Stimulated activated naive B cell treated with anti-CD40 and anti-IgM and Interleukin-4, amounts not matched to agents 10 μg/mL and 1 μg/mL and 100 μg/mL, for 72 hours (primary cell): ENCODE measurements at places on chromosomes 11 and 22.

DNA sequence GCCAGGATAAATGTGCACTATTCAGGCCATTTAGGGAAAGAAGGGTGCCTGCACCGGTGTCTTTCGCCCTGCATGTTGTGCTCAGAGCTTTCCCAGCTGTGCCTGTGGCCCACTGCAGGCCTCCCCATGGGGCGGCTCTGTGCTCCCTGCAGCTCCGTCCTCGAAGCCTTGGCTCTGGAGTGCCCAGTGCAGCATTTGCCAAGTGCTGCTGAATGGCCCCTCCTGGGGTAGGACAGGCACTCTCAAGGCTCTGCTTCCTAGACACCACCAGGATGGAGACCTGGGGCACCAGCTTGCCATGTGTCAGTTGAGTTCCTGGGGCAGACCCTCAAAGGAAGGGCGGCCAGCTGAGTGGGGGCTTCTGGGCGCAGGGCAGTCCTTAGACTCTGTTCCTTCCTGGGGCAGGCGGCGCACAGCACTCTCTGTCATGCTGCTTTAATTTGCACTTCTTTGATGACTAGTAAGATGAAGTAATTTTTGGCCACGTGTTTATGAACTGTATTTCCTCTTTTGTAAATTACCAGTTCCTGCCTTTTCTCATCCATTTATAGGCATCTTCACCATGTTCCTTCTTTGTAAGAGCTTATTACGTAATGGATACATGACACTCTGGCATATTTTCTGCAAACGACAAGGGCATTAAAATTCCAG is 32.1 kb upstream of the GNB1L start:
- no peak for DNase-seq

- DNase-seq = no peak
Observed at GRCh38 chr11:85423316-85423715, 203.8 kb downstream of the DLG2 start.

DNA sequence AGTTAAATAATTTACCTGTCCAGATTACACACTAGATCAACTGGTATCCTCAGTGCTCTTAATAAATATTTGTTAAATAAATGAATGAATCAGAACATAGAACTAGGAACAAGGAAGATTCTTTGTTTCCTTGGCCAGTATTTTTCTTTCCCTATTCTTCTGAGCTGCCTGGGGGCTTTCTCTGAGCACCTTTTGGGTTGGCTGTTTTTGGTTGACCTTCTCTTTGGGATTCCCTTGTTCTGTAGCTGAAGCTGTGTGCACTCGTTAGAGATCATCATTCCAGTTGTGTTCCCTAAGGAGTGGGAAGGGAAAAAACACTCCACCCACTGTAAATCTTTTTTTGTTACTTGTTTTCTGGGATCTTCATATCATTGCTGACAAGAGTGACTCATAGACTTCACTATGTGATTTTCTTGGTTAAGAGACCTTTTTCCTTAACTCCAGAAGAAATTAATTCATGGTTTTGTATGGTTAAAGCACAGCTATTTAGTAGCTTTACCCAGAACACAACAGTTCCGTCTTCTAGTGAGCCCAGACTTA is 84.3 kb downstream of the STIM1 start:
- no peak for DNase-seq

DNA sequence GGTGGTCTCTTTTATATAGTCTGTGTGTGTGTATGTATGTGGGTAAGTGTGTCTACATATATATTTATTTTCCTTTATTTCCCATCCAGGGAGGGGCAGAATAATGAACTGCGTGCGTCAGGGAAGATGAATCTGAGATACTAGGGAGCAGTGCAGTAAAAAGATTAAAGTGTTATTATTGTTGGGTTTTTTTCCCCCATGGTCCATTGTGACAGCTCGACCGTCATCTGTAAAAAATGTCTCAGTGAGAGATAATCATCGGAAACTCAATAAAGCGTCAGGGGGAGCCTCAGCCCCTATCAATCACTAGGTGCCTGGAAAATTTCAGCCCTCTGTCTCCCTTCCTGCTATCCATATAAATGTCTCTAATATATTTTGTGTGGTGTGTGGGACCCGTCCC is 64.6 kb downstream of the CLPB start:
- no peak for DNase-seq

- DNase-seq = no peak
Observed at GRCh38 chr22:39729141-39729934, 158.8 kb downstream of the CACNA1I start.
